ENCODE measurements at places on chromosomes 1 and 21. TPM values are rescaled to one million over a fixed set of nuclear protein-coding genes. Genes with fewer than 3 reads are reported as not detected.

PROK1 gene
- total RNA-seq: not detected

PPM1J gene
- 0.77 TPM for total RNA-seq

LCE1D gene
- not detected for total RNA-seq

GRCh38 chr1:5338466-5338865 is 653.8 kb downstream of the NPHP4 start:
- no peak overlapping the region for H3K4me3 ChIP-seq
- H3K27me3 ChIP-seq: no peaks in the 10 kb centered on the region
- no peak overlapping the region for H3K27ac ChIP-seq
- H3K4me1 ChIP-seq: no peaks in the 10 kb centered on the region

DNA sequence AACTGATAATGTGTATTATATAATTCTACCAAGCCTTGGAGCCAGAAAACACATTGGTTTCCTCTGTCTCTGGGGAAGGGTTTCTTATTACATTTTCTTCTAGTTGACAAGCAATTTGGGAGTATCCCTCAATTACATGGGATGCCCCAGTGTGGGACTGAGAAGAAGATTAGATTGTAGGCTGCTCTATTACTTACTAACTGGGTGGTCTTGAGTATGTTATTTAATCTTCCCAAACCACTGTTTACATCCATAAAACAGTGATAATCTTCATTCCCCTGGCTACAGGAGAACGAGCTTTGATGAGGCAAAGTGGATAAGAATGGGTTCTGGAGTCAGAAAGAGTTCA is 105.8 kb downstream of the TSEN15 start:
- no peaks in the 10 kb centered on the region for H3K36me3 ChIP-seq
- H3K4me1 ChIP-seq: peaks cover 8% of the 10 kb centered on the region
- no peaks in the 10 kb centered on the region for H3K27me3 ChIP-seq
- no peak overlapping the region for H3K4me3 ChIP-seq

DNA sequence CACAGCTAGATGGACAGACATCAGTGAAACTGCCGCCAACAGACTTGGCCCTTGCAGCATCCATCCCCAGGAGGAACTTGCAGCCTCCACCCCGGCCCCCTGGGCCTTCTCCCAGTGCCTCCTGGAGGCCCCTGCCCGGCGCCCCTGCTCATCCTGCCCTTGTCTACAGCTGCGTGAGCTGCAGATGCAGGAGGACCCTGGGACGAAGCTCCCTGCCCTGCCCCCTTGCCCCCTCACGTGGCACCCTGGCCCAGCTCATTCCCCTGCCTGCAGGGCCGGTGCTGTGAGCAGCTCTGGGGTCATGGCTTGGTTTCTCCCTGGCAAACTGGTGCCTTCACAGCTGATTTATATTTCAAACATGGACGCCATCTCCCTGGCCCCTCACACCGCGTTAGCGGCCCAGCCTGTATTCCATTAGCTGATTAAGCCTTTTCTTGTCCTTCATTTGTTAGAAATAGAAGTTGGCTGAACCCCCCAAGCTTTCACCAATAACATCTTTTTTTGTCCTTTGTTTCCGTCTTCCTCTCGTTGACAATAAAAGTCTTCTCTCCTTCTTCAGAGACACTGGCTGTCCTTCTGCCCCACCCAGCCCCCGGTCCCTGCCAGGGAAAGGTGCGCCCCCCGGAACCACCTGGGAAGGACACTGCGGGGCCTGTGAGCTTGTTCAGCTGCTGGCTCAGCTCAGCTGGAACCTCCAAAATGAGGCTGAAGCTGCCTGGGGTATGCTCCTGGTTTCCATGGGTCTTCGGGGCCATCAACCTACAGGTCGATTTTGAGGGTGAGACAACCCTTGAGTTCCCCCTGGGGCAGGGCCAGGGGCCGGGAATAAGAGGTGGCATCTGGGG is 34.0 kb upstream of the SLC19A1 start:
- no peak overlapping the region for H3K27ac ChIP-seq
- H3K4me1 ChIP-seq: no peaks in the 10 kb centered on the region
- H3K27me3 ChIP-seq: no peaks in the 10 kb centered on the region
- H3K4me3 ChIP-seq: no peak overlapping the region
- DNase-seq: no peak
- H3K36me3 ChIP-seq: no peaks in the 10 kb centered on the region

GRCh38 chr21:39209334-39209688 is 26.1 kb upstream of the PSMG1 start:
- no peaks in the 10 kb centered on the region for H3K27me3 ChIP-seq
- no peak overlapping the region for H3K4me3 ChIP-seq
- DNase-seq: no peak

DNA sequence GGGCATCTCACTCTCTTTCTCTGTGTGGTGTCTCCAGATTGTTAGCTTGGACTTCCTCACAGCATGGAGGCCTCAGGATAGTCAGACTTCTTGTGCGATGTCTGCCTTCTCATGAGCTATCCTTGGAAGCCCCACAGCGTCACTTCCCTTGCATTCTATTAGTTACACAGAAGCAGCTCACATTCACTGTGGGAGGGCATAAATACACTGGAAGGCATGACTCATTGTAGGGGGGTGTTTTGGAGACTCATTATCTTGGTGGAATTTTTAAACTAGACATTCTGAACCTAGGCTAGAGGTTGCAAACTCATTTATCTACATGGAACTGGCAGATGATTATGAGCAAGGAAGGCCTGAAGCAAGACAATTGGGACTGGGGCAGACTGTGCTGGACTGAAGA is 21.4 kb upstream of the FASLG start:
- no peak for DNase-seq
- peak overlapping the region; percentile 63 for H3K27ac ChIP-seq
- H3K4me1 ChIP-seq: peaks cover 30% of the 10 kb centered on the region

DNA sequence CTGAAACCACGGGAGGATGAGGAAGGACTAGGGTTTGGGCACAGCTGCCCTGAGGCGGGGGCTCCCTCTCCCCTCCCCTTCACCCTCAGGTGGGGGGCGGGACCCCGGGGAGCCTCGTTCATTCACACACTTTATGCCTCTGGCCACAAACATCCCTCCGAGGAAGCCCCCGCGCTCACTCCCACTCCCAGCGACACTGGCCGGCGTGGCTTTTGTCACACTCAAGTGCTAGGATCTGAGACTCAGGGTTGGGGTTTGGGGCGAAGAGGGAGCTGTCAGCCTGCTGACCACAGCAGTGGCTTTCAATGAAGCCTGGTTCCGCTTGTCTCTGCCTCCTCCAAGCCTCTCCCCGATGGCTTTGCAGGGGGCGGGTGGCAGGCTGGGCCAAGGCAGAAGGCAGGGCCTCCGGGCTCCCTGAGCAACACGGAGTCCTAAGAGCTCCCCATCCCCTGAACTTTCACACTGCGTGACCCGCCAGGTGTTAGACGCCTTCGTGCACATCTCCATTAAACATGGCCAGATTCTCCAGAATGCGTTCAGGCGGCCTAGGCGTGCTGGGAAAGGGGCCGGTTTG is 178.1 kb downstream of the NPHP4 start:
- H3K27ac ChIP-seq: no peak overlapping the region
- peaks cover 27% of the 10 kb centered on the region for H3K27me3 ChIP-seq
- DNase-seq: no peak
- H3K4me1 ChIP-seq: no peaks in the 10 kb centered on the region
- no peaks in the 10 kb centered on the region for H3K36me3 ChIP-seq
- H3K4me3 ChIP-seq: no peak overlapping the region

GRCh38 chr21:31752352-31752751 is 20.4 kb upstream of the SCAF4 start:
- peaks cover 10% of the 10 kb centered on the region for H3K27me3 ChIP-seq
- DNase-seq: no peak

DNA sequence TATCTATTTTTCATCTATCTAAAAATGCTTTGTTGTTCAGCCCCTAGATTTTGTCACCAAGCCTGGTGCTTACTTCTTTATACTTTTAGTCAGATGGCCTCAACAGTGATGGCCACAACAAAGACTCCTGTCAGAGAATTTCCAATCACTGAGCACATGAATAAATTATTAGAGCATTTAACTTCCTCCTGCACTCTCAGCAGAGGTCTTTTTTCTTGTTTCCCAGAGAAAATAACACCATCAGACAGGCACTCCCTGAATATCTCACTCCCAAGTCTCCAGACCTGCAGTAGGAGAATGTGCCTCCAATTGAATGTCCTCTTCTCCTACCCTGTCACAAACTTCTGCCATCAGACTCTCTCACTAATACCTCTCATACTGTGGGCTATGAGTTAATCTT is 616.0 kb upstream of the NR5A2 start:
- H3K4me3 ChIP-seq: no peak overlapping the region
- H3K27me3 ChIP-seq: no peaks in the 10 kb centered on the region
- H3K27ac ChIP-seq: no peak overlapping the region
- DNase-seq: no peak
- no peaks in the 10 kb centered on the region for H3K36me3 ChIP-seq
- no peaks in the 10 kb centered on the region for H3K4me1 ChIP-seq

DNA sequence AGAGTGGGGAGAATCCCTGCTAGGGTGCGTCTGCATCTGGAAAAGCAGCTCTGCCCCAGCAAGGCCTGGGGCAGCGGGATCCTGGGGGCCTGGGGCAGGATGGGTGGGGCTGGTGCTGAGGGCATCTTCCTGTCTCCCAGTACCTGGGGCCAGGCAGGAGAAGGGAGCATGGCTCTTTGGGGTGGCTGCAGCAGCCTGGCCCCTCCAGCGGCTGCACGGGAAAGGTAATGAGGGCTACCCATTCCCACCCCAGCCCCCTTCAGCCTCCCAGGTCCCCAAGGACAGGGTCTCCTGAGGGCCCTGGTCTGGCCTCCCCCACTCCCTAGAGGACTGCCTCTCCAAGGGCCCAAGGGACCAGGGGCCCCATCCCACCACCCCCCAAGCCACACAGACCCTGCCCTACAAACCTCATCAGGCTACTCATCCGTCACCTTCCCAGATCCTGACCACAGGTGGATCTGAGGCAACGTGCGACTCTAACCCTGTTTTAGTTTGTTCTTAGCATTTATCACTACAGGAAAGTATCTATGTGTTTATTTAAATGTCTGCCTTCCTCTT is 910 bp upstream of the ANKRD65 start:
- no peak for DNase-seq
- no peak overlapping the region for H3K4me3 ChIP-seq
- H3K4me1 ChIP-seq: peaks cover 12% of the 10 kb centered on the region
- H3K36me3 ChIP-seq: no peaks in the 10 kb centered on the region

DNA sequence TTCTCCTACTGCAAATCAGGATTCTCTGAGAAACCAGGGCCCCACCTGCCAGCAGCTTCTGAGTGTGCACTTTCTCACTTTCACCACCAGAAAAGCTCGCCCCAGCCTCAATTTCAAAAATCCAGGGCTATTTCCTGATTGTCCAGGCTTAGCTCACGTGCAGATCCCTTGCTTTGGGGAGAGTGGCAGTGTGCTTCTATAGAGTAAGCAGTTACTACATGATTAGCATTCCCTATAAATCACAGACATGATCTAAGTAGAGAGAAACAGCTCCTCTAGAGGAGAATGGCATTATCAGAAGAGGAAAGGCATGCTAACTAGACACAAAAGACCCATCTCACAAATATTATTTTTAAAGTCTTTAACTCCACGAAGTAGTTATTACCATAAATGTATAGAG is 456.0 kb upstream of the PKN2 start:
- H3K27me3 ChIP-seq: no peaks in the 10 kb centered on the region
- no peaks in the 10 kb centered on the region for H3K4me1 ChIP-seq
- no peak overlapping the region for H3K4me3 ChIP-seq
- DNase-seq: no peak
- no peaks in the 10 kb centered on the region for H3K36me3 ChIP-seq

DNA sequence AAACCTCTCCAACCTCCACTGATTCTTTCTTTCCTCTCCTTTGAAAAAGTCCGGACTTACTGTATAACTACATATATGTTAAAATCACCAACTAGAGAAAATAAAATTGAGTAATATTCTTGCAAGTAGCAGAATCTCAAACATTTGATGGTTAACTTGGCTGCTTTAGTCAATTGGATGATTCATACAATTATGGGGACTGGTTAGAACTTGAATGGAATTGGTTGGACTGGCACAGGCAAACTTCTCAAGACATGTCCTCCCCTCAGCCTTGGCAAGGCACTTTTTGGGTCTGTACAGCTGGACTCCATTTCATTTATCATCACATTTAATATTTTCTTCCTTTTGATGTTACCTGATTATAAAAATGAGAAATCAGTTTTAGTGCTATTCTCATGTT is 6.5 kb downstream of the WLS start:
- no peak overlapping the region for H3K4me3 ChIP-seq
- peaks cover 10% of the 10 kb centered on the region for H3K27me3 ChIP-seq
- no peak overlapping the region for H3K27ac ChIP-seq

- no peaks in the 10 kb centered on the region for H3K36me3 ChIP-seq
- H3K4me1 ChIP-seq: no peaks in the 10 kb centered on the region
- H3K4me3 ChIP-seq: no peak overlapping the region
- H3K27me3 ChIP-seq: peaks cover 4% of the 10 kb centered on the region
- no peak for DNase-seq
- no peak overlapping the region for H3K27ac ChIP-seq
These were observed 55.0 kb downstream of the CNIH3 start for GRCh38 chr1:224671076-224671475.

GRCh38 chr1:204134103-204134502 is 17.7 kb downstream of the ETNK2 start:
- no peak for DNase-seq
- H3K4me3 ChIP-seq: no peak overlapping the region
- H3K27me3 ChIP-seq: peaks cover 14% of the 10 kb centered on the region
- H3K36me3 ChIP-seq: no peaks in the 10 kb centered on the region

GRCh38 chr1:153849487-153850185 is 73.1 kb downstream of the GATAD2B start:
- no peak overlapping the region for H3K27ac ChIP-seq
- no peak for DNase-seq
- H3K27me3 ChIP-seq: no peaks in the 10 kb centered on the region
- peaks cover 7% of the 10 kb centered on the region for H3K36me3 ChIP-seq
- H3K4me3 ChIP-seq: no peak overlapping the region
- H3K4me1 ChIP-seq: no peaks in the 10 kb centered on the region

GRCh38 chr1:206909883-206910318 is 11.8 kb downstream of the FCMR start:
- peaks cover 89% of the 10 kb centered on the region for H3K4me1 ChIP-seq
- no peak for DNase-seq
- peak overlapping the region; percentile 25 for H3K4me3 ChIP-seq
- H3K36me3 ChIP-seq: peaks cover 20% of the 10 kb centered on the region

GRCh38 chr1:50393522-50394120 is 29.6 kb downstream of the DMRTA2 start:
- no peaks in the 10 kb centered on the region for H3K36me3 ChIP-seq
- H3K27me3 ChIP-seq: peaks cover 17% of the 10 kb centered on the region
- no peak overlapping the region for H3K27ac ChIP-seq
- H3K4me1 ChIP-seq: no peaks in the 10 kb centered on the region
- DNase-seq: no peak
- H3K4me3 ChIP-seq: no peak overlapping the region
